ENCODE measurements at places on chromosomes 2 and 18.
A peak's percentile ranks its signal among the peaks of the same experiment; 100 is the strongest.

GRCh38 chr2:147182260-147182659, 662.6 kb upstream of the ACVR2A start:
- peak; percentile 15 for DNase-seq

- no peak for DNase-seq
These were observed 105.8 kb downstream of the BABAM2 start for GRCh38 chr2:27996156-27996922.

DNA sequence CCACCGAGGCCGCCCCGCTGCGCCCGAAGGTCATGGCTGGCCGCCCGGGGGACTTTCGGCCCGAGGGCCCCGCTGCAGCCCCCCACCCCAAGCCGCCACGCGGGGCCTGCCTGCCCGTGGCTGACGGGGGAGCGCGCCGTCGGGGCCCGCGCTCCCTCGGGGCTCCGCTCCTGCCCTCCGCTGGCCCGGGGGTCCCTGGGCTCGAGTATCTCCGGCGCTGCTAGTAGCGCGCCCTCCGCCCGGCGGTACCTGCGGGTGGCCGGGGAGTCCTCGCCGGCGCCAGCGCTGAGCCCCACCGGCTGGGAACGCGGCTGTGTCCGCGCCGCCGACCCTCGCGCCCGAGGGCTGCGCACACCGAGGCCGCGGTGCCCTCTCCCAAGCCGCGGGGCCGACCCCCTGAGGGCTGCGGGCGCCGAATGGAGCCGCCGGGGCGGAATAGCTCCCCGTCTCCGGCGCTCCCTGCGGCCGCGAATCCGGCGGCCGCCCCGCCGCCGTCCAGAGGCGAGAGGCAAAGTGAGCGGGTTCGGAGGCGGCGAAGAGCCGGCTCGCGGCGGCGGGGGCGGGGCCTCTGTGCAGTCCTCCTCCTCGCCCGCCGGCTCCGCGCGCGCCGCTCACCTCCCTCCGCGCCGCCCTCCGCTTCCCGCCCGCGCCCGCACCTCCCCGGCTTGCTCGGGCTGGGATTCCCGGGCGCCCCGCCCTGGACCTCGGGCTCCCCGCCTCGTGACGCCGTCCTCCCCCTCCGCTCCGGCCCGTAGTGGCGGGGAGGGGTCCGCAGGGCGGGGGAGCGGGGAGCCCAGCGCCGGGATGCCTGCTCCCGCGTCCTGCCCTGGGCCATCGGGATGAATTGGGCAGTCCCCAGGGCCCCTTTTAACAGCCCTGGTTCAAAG, at the start of gene KCNG3:
Gene KCNG3, minus strand, starts transcription at position 515 of the 887 bp plus-strand sequence. Its CDS starts 481 bp downstream, at position 34.
- peak; percentile 79 for DNase-seq

DNA sequence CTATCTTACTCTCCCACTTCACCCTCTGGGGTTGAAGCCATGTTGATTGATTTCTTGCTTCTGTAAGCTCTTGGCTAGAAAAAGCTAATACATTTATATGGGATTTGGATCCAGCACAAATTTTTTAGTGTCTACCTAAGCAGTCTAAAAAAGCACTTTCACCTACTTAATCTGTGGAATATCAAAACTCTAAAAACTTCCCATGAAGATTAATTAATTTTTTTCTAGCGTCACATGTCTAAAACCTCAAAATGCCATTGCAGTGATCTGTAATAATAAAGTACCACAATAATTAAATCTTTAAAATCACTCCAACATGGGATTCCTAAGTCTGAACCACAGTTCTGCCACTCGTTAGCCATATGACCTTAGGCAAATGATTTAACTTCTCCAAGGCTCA, 180.1 kb downstream of the EN1 start:
- no peak for DNase-seq

GRCh38 chr2:152598975-152599759, 118.1 kb downstream of the PRPF40A start:
- DNase-seq, result no peak
